ENCODE measurements at places on chromosomes 12 and 14. TPM values are rescaled to one million over a fixed set of nuclear protein-coding genes. Genes with fewer than 3 reads are reported as not detected.

IL26 gene
- not detected for total RNA-seq

OR4Q2 gene
- not detected for total RNA-seq

BICDL1 gene
- total RNA-seq, result 4.3 TPM

NABP2 gene
- 63.8 TPM for total RNA-seq

RDH5 gene
- total RNA-seq, result 2.6 TPM

SLC4A8 gene
- 1.6 TPM for total RNA-seq

NPFF gene
- total RNA-seq, result not detected

RIPK3 gene
- not detected for total RNA-seq

ERP27 gene
- not detected for total RNA-seq

OTX2 gene
- total RNA-seq, result not detected

HOXC5 gene
- total RNA-seq, result 0.81 TPM

OVCH1 gene
- not detected for total RNA-seq

Measured in A549 treated with DMSO at 1 μM for 4 hours (cell line).